AG04450 (cell line): ENCODE measurements at places on chromosomes 13 and 19. TPM values are rescaled to one million over a fixed set of nuclear protein-coding genes. Genes with fewer than 3 reads are reported as not detected.

- DNase-seq = no peak
Observed at GRCh38 chr13:77861741-77862140, 56.9 kb downstream of the EDNRB start.

PRSS57 gene
- polyA plus RNA-seq = not detected in 2 replicates

DNA sequence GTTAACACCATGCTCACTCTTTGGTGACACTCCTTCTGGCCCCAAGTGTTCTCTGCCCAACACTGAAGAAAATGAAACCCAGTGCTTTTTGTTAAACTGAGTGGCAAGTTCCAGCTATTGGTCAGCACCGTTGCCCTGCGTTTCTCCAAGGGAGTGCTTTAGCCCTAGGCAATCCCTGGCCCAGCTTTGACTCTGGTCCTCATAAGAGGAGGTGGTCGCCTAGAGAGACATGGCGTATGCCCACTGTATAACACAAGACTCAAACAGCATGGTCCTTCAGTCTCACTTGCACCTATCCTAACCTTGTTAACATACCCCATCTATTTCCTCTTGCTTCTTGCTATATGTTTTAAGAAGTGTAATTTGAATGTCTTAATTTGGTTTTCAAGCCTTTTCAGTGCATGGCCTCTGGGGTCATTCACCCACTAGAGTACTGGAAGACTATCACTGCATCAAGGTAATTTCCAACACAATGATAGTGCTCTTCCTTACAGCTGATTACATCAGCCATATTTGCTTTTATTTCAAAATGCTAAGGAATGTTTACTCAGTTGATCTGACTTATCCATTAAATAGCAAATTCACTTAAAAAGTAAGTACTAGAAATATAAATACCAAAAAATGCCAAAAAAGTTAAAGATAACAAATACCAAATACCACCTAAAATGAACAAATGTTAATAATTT, 190.5 kb upstream of the SOX21 start:
- no peak for DNase-seq

GRCh38 chr19:42038666-42039065, 31.3 kb downstream of the GRIK5 start:
- no peak for DNase-seq

- no peak for DNase-seq
Observed at GRCh38 chr13:80363890-80364503, 23.1 kb upstream of the SPRY2 start.

DNA sequence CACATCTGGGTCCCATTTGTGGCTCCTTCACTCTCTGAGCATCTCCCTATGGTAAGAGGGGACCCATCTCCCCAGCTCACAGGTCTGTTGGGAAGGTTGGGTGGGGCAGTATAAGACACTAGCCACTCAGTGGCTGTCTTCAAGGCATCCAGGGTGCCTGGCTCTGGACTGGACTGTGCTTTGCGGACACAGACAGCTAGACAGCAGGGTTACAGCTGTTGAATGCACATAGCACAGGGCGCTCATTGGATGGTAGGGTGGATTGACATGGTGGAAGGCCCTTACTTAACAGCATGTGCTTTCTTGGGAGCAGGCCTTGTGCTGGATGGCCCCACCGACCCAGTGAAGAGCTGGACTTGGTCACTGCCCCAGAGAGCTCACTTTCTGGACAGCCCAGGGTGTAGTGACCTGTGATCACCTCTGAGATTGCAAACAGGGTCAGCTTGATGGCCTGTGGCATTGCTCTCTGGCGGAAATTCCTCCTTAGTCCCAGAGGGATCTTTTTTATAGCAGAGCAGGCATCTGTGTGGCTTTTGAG, 1.9 kb downstream of the ZNF444 start:
- no peak for DNase-seq

GSX1 gene
- polyA plus RNA-seq = not detected in 2 replicates

KLC3 gene
- polyA plus RNA-seq = not detected in 2 replicates
